CD8-positive, alpha-beta T cell (primary cell): ENCODE measurements at places on chromosomes 3 and 15. TPM values are rescaled to one million over a fixed set of nuclear protein-coding genes. Genes with fewer than 3 reads are reported as not detected.
A peak's percentile ranks its signal among the peaks of the same experiment; 100 is the strongest.

GRCh38 chr3:183898028-183898431 lies 13.3 kb upstream of the PARL start:
- no peak for DNase-seq

- peak; percentile 88 for DNase-seq
Observed at GRCh38 chr3:71421820-71422566, 161.5 kb downstream of the FOXP1 start.

The C3orf70 gene
- total RNA-seq: not detected

The NR2E3 gene
- not detected for total RNA-seq
